ENCODE measurements at places on chromosomes 2 and 18. TPM values are rescaled to one million over a fixed set of nuclear protein-coding genes. Genes with fewer than 3 reads are reported as not detected.

Gene RABL2A
- 24.0 TPM for total RNA-seq

Gene TEX44
- not detected for total RNA-seq

- peaks cover 3% of the 10 kb centered on the region for H3K27me3 ChIP-seq
- H3K4me3 ChIP-seq, result peak overlapping the region; percentile 66
- DNase-seq, result no peak
Observed at GRCh38 chr18:2881088-2881839, 34.5 kb downstream of the EMILIN2 start.

DNA sequence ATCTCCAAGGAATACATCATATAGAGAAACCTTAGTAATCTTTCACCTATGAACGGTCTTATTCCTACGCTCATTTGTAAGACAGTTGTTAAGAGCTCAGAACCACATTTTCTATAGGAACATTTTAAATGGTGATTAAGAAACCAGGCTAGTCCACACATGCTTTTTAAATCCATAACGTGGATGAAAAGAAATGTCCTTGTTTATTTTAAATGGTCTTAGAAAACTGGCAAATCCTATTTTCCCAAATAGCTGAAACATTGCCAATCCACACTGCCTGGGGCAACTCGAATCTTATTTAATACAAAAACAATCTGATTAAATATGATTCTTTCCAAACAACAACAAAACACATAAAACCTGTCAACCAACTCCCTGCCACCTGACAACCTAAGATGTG lies 23.7 kb downstream of the METTL8 start:
- no peak for DNase-seq
- no peak overlapping the region for H3K4me3 ChIP-seq
- peaks cover 6% of the 10 kb centered on the region for H3K36me3 ChIP-seq
- no peaks in the 10 kb centered on the region for H3K27me3 ChIP-seq
- H3K27ac ChIP-seq, result no peak overlapping the region

Gene IHH
- not detected for total RNA-seq

Gene COBLL1
- not detected for total RNA-seq

DNA sequence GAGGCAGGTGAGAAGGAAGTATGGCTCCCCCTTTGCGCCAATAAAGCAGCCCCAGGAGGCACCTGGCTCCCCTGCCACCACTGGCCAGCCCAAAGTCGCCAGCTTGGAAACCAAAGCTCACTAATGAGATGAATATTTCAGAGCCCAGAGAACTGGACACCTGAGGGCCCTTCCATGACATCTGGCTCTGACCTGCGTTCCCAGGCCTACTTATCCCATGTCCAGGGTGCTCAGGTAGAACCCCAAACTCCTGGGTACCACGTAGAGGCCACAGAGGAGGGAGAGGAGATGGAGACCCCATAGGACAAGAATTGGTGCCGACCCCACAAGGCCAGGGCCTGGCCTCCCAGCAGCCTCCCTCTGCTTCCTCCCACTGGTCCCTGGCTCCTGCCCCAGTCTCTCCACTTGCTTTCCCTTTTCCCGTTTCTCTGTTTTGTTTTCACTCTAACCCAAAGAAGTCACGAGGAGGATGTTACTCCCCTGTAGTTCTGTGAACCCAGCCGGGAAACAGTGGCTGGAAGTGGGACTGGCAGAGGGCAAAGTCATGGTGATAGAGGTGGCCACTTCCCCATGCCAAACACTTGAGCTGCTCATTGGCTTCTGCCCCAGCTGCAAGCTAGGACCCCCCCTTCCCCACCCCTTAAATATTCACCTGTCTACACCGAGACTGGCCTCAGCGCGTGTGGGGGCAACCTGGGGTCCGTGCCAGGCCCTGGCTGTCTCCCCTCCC lies 820 bp downstream of the TMBIM1 start:
- peaks cover 9% of the 10 kb centered on the region for H3K36me3 ChIP-seq
- H3K27me3 ChIP-seq, result no peaks in the 10 kb centered on the region
- peak overlapping the region; percentile 94 for H3K27ac ChIP-seq
- H3K4me3 ChIP-seq, result peak overlapping the region; percentile 88
- no peak for DNase-seq

Gene POTEC
- total RNA-seq, result not detected

DNA sequence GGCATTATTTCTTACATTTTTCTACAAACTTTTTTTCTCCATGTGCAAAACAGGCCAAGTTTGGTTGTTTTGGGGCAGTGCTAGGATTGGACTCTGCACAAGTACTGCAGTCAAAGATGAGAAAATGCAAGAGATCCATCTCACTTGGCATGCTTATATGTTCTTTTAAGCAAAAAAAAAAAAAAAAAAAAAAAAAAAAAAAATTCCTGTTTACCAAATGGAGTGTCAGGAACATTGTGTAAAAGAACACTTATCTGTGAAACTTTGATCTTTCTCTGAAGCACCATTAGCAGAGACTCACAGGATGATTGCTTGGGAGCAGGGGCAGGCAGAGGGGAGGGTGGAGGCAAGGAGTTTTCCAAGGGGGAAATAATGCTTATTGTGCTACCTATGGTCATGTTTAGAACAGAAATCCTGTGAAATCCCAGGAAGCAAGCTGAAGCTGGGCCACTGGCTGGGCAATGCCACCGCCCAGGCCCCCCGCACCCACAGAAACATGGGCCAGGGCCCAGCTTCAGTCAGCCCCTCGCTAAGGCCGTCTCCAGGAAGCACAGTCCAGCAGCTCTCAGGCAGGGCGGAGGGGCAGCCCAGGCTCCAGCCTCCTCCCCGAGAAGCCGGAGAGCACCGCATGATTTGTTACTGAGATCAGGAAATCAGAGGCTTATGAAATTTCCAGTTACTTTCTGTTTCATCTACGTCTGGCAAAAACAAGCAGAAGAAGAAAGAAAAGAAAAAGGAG lies 229.4 kb downstream of the ZNF516 start:
- H3K4me1 ChIP-seq, result no peaks in the 10 kb centered on the region
- no peak overlapping the region for H3K4me3 ChIP-seq
- no peak for DNase-seq

Gene STON1
- total RNA-seq, result 1.2 TPM

Gene GATA6
- not detected for total RNA-seq

DNA sequence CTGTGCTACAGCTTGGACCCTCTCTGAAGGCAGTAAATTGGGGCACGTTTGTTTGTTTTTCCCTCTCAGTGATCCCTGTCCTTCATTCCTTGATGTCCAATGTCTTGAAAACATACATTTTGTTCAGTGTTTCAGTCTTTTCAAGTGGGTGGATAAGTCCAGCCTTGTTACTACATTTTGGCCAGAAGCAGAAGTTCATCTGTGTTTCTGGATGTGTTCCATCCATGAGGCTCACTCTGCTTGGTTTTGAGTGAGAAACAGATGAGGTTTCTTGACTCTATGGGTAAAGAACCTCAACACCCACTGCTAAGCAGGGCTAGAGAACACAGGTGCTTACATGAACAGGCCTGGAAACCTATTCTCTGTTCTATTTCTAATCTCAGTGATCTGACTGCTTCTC lies 74.5 kb upstream of the RFX8 start:
- H3K4me3 ChIP-seq, result no peak overlapping the region
- peaks cover 20% of the 10 kb centered on the region for H3K4me1 ChIP-seq
- no peak overlapping the region for H3K27ac ChIP-seq
- H3K27me3 ChIP-seq, result no peaks in the 10 kb centered on the region
- no peak for DNase-seq

Gene SLC23A3
- 1.9 TPM for total RNA-seq

DNA sequence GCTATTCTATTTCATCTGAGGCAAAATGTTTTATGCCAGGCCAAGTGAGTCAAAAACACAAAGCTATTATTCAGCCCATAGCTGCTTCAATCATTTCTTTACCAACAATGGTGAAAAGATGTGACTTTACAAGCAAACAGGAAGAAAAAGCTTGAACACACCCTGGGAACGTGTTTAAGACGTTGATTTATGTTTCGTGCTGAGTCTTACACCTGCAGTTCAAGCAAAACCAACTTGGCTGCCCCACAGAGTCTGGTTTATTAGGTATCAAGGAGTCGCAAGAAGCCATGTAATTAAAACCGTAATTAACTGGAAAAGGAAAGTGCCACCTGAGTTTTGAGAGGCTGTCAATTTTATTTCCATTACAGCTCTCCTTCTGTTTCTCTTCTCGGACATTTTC lies 295.5 kb downstream of the MEIS1 start:
- H3K4me1 ChIP-seq, result no peaks in the 10 kb centered on the region
- H3K27ac ChIP-seq, result no peak overlapping the region
- H3K36me3 ChIP-seq, result no peaks in the 10 kb centered on the region

DNA sequence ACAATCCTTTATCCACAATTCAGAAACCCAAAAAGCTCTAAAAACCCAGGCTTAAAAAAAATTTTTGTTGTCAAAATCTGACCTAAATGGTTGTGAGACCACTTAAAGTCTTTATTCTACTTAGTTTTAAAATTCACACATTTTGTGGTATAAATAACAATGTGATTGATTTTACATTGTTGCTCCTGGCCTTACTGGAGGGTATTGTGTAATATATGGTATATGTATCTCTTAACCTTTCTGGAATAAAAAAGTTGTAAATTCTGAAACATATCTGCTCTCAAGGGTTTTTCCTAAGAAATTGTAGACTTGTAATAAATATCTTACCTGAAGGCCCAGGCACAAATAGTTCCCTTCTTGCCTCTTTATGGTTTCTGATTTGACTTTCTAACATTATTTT lies 73.3 kb upstream of the PNPT1 start:
- H3K27ac ChIP-seq, result no peak overlapping the region
- no peaks in the 10 kb centered on the region for H3K36me3 ChIP-seq
- H3K4me3 ChIP-seq, result no peak overlapping the region
- H3K27me3 ChIP-seq, result peaks cover 2% of the 10 kb centered on the region
- no peak for DNase-seq

GRCh38 chr18:70330887-70331286 lies 42.0 kb downstream of the SOCS6 start:
- no peaks in the 10 kb centered on the region for H3K4me1 ChIP-seq
- H3K27ac ChIP-seq, result no peak overlapping the region
- DNase-seq, result no peak

Gene RAD51AP2
- not detected for total RNA-seq

Gene SCN3A
- not detected for total RNA-seq

DNA sequence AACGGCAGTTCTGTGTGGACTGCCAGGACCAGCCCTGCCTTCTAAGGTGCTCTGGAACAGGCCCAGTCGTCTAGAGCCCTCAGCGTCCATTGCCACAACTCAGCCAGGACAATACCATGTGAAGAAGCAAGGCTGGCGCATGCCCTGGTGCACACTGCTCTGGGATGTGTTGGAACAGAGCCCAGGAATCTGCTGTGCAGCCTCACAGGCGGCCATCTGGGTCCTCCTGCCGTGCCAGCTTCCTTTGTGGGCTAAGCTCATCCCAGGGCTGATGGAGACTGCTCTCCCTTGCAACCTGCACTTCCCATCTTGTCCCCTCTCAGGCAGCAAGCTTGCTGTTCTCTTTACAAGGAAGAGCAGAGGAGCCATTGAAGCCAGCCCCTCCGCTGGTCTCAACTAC lies 246.4 kb upstream of the PXDN start:
- no peak overlapping the region for H3K4me3 ChIP-seq
- no peaks in the 10 kb centered on the region for H3K36me3 ChIP-seq
- H3K27me3 ChIP-seq, result peaks cover 27% of the 10 kb centered on the region
- H3K27ac ChIP-seq, result no peak overlapping the region
- H3K4me1 ChIP-seq, result peaks cover 28% of the 10 kb centered on the region

Gene FHOD3
- total RNA-seq, result not detected

- no peaks in the 10 kb centered on the region for H3K36me3 ChIP-seq
- peaks cover 7% of the 10 kb centered on the region for H3K27me3 ChIP-seq
- DNase-seq, result no peak
- no peak overlapping the region for H3K27ac ChIP-seq
Observed at GRCh38 chr2:173667014-173667413, 298.2 kb downstream of the SP3 start.

DNA sequence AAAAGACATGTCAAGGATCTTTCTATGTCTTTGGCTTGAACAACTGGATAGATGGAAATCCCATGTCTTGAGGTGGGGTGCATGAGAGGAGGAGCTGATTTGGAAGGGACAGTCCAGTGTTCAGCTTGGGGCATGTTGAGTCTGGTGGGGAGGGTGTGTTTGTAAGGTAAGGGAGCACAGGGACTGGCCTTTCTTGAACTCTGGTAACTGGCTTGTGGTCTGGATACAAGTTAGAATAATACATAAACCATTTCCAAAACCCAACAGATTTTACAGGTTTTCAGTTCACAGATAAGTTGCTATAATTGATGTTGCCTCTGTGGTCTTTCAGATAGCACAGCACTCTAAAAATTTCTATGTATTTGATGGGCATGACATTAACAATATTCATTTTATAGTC lies 24.2 kb downstream of the RHBDD1 start:
- peaks cover 12% of the 10 kb centered on the region for H3K36me3 ChIP-seq
- H3K4me3 ChIP-seq, result no peak overlapping the region
- peaks cover 11% of the 10 kb centered on the region for H3K4me1 ChIP-seq
- DNase-seq, result no peak
- no peaks in the 10 kb centered on the region for H3K27me3 ChIP-seq

Gene G6PC2
- total RNA-seq, result not detected

- no peak overlapping the region for H3K27ac ChIP-seq
- no peak overlapping the region for H3K4me3 ChIP-seq
- no peaks in the 10 kb centered on the region for H3K4me1 ChIP-seq
Observed at GRCh38 chr18:65955747-65956146, 204.9 kb downstream of the CDH7 start.

- peaks cover 13% of the 10 kb centered on the region for H3K36me3 ChIP-seq
- DNase-seq, result no peak
- no peak overlapping the region for H3K4me3 ChIP-seq
- H3K27ac ChIP-seq, result no peak overlapping the region
- H3K4me1 ChIP-seq, result no peaks in the 10 kb centered on the region
Observed at GRCh38 chr18:21656402-21656801, 44.3 kb downstream of the SNRPD1 start.

GRCh38 chr2:81835321-81836000 lies 1530.9 kb upstream of the LRRTM1 start:
- H3K27ac ChIP-seq, result no peak overlapping the region
- H3K27me3 ChIP-seq, result no peaks in the 10 kb centered on the region

DNA sequence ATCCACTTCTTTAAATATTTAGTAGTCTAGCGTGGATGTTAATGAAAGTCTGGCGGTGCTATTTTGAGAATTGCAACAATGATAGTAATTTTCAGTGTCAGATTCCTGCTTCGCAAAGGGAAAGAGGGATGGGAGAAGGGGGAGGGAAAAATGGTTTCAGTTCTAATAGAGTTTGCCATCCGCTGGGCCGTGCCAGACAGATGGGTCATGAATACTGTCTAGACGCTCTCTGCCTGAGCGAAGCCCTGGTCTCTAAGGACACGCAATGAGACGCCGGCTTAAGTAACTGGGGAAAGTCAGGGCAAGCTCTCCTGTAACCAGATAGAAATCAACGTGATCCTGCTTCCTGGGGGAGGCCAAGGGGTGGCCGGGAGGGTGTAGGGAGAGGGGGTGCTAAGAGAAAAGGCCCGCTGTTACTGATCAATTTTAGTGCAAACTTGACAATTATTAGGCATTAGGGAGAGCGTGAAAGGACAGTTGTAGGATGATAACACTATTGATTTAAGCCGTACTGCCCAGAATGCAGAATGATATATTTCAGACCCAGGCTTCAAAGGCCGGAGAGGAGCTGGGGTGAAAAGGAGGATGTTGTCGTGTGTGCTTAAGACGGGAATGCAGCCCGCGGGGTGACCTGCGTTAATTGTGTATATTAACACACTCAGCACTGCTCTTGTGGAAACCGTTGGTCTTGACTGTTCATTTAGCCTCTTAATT lies 229.2 kb downstream of the LDLRAD4 start:
- no peak overlapping the region for H3K4me3 ChIP-seq
- H3K36me3 ChIP-seq, result no peaks in the 10 kb centered on the region
- no peak overlapping the region for H3K27ac ChIP-seq

Gene TET3
- total RNA-seq, result 20.5 TPM

Measured in activated T-helper 1 cell treated with anti-CD3 and anti-CD28 coated beads, Interleukin-12 subunit alpha, Interleukin-12 subunit beta, Interleukin-2, Interleukin-4 antibody, amounts not matched to agents 30 ng/mL and 10 ng/mL and 1 ng/mL, durations not matched to agents 14 hours and 24 hours and 36 hours (primary cell).